ENCODE measurements at places on chromosomes 16 and 17.

GRCh38 chr16:31072540-31073141, 1.4 kb downstream of the ZNF668 start:
- no peak for DNase-seq

GRCh38 chr17:2571523-2572303, 21.7 kb upstream of the PAFAH1B1 start:
- no peak for DNase-seq

DNA sequence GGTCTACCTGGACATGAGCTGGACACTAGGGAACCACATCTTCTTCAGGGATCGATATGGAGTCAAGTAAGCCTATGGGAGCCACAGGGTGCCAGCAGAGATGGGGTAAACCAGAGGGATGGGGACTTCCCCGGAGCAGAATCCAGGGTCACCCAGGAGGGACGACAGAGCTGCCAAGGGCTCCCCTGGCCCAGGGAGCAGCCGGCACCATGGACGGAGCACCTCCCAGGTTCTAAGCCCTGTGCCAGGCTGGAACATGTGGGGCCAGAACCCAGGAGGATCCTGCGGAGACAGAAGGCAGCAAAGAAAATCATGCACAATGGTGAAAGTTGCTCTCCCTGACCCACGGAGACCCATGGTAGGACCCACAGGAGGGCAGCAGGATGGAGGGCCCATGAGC, 33.6 kb upstream of the KSR1 start:
- no peak for DNase-seq

- no peak for DNase-seq
These were observed 196.0 kb upstream of the PSMD7 start for GRCh38 chr16:74100395-74101326.

DNA sequence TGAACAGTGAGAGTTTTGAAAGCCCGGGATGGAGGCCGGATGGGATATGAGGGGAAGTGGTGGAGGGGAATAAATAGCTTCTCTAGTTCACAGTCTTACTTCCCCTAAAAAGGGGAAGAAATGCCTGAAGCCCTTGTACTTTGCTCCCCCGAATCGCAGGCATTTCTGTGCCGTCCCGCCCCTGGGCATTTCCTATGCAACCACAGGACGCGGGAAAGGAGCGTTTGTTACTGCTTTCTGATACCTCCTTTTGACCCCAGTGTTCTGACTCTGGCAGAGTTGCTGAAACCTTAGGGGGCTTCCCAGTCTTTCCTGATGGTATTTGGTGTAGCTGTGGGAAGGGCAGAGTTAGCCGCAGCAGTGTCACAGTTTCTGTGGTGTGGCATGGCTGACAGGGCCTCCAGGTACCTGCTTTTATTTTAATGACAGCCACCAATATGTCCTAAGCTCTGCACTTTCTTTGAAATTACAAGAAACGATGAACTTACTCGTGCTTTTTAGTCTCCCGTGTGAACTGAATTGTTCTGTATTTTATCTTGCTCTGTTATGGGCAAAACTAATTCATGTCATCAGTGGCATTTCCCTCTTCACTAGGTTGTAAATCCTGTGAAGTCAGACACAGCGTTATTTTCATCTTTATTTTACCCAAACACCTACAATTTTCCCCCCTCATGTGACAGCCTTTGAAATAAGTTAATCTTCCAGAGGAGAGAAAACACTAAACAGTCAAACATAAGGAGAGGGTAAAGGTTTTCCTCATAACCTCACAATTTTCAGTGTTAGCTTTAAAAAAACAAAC, 27.1 kb downstream of the USP10 start:
- no peak for DNase-seq

DNA sequence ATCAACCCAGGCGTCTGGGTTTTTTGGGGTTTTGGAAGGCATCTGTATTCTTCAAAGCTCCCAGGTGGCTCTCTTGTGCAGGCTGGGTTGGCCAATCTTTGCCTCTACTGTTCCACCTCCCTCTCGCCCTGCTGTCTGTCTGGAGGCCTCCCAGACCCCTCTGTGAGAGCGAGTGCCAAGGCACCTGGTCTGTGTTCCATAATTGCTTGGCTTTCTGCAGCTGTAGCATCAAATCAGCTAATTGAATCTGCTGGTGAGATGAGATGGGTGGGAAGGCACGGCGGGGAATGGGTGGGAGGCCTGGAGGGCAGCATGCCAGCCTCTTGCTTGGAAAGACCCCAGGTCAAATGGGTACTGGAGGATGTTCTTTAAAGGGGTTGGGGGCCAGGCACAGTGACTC, 52.5 kb upstream of the CLEC19A start:
- no peak for DNase-seq

- no peak for DNase-seq
These were observed 41.1 kb upstream of the DHX8 start for GRCh38 chr17:43442711-43443110.

DNA sequence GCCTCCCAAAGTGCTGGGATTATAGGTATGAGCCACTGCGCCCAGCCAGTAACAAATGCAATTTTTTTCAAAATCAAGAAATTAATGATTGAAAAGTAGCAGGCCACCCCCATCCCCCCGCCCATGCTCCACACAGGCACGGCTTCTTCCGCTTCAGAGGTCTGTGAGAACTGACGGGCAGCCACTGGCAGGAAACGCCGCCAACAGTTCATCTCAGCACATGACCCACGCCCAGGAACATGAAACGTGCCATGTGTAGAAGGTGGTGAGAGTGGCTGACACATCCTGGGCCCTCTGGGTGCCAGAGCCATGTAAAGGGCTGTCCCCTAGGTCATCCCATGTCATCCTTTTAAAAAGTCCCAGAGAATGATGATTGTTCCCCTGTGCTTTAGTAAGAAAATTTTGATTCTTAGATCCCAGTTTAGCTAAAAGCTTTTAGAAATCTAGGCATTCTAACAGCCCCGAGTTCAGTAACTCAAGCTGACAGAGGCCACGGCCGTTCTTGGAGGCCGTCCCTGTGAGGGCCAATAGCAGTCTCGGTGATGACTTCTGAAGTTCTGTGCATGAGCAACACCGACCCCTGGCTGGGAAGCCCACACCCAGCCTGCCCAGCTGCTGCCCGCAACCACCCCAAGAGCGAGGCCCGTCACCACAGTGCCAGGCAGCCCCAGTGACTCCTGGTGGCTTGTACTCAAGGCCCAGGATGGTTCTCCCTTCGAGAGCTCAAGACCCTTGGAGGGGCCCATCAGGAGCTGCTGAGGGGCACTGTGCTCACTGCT, 52.1 kb downstream of the KLHDC4 start:
- DNase-seq = no peak

- no peak for DNase-seq
These were observed 33.8 kb upstream of the GHDC start for GRCh38 chr17:42227849-42228700.

GRCh38 chr16:24685539-24686432, 43.7 kb upstream of the TNRC6A start:
- peak; percentile 24 for DNase-seq

DNA sequence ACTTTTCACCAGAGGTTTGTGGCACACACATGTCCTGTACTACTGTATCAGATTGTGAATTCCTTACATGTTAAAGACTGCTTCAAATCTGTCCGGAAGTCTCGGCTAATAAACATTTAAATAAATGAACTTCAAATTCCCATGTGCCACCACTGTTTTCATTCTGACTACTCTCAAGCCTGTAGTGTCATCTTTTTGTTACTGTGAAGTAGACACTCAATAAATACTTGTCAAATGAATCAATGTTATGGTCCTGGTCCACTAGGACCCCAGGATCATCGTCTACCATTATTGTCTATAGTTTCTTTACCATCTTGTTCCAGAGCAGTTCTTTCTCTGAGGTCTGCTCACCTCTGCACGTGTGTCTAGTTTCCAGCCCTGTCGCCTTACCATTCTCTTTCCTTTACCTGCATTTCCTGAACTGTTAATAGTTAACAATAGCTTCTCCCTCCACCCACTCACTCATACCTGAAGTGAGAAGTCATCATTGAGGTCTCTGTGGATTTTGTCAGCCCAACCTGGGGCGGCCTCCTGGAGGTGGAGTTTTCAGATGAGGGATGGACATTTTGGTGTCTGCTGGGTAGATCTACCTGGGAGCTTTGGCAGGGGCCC, 333.0 kb downstream of the SEC14L1 start:
- no peak for DNase-seq

- DNase-seq = no peak
These were observed 54.3 kb downstream of the AMFR start for GRCh38 chr16:56370875-56371659.

DNA sequence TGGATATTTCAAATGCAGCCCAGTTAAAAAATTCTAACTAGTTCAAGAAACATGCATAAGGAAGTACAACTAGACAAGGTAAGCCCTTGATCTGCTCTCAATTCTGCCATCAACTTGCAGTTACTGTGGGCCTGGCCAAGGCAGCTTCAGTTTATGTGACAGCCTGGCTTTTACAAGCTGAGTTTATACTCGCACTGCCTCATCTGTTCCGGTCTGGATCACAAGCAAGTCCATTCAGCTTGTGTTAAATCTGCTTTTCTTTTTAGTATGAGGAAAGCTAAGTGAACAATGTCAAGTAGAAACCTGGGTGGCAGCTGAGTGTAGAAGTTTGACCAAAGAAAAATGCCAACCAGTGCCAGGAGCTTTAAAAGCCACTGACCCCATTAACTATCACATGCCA, 76.6 kb upstream of the CORO6 start:
- DNase-seq = no peak

- DNase-seq = no peak
These were observed 7.8 kb downstream of the NUDT16L1 start for GRCh38 chr16:4700997-4701743.

- no peak for DNase-seq
These were observed 55.0 kb downstream of the IRX5 start for GRCh38 chr16:54985668-54986067.

- peak; percentile 43 for DNase-seq
These were observed 4.9 kb downstream of the TIMM22 start for GRCh38 chr17:1001640-1002411.

GRCh38 chr17:12415031-12415430, 250.7 kb upstream of the MYOCD start:
- DNase-seq = no peak

- DNase-seq = no peak
These were observed 2.0 kb downstream of the SEPHS2 start for GRCh38 chr16:30443631-30444030.

GRCh38 chr17:80830020-80830780, 161.4 kb upstream of the CHMP6 start:
- no peak for DNase-seq

- DNase-seq = no peak
These were observed 2.3 kb upstream of the PRSS21 start for GRCh38 chr16:2814551-2815298.

DNA sequence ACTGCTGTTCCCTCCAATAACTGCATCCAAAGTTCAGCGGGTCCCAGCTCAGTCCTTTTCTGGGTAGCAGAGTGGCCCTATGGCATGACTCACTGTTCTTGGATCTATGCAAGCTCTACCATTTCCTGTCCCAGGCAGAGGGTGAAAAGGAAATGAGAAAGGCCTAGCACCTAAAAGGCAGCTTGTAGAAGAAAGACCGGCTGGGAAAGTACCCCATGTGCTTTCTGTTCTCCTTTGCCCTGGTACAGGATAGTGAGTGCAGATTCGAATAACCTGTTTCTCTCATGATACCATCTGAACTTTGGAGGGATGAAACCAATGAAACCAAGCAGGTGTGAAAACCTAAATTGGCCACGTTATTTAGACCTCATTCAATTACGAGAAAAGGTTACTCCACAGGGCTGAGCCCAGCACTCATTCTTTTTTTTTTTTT, 12.7 kb upstream of the HASPIN start:
- no peak for DNase-seq

DNA sequence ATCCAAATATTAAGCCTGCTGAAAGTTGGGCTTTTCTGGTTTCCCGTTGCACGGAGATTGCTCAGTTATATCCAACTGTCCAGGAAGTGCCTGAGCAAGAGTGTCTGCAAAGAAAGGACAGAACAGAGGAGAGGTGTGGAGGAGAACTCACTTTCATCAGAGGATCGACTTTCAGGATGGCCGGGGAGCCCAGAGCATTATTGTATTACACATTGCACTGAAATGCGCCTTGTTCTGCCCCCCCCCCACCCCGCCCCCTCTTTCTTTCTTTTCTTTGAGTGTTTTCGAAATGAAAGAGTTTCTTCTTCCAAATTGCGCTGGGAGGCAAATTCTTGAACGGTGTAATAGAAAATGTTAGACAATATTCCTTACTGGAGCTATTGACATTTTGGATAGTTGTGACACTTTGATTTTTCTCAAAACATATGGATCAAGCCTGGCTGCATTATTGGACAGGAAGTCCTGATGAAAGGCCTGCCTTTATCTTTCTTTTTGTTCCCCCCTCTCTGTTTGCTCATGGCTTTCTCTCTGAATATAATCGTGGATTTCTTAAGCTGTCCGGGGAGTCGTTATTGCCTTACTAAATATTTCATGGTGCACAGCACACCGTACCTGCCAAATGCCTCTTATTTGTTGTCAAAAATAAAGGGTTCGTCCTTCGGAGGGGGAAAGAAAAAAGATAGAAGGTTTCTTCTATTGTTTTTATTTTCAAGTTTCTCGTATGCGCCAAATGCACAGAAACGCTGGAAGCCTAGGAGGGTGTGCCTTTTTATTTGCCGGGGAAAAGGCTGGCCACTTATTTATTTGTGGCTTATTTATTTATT, 110.8 kb downstream of the IRX3 start:
- no peak for DNase-seq

GRCh38 chr16:67880584-67880983, 4.1 kb upstream of the NRN1L start:
- DNase-seq = no peak

GRCh38 chr17:40290629-40291280, 3.1 kb downstream of the CDC6 start:
- DNase-seq = no peak

All from tibial nerve (tissue), 4 donors.